Fibroblast of skin of abdomen (primary cell): ENCODE measurements at places on chromosomes 1 and 21.

DNA sequence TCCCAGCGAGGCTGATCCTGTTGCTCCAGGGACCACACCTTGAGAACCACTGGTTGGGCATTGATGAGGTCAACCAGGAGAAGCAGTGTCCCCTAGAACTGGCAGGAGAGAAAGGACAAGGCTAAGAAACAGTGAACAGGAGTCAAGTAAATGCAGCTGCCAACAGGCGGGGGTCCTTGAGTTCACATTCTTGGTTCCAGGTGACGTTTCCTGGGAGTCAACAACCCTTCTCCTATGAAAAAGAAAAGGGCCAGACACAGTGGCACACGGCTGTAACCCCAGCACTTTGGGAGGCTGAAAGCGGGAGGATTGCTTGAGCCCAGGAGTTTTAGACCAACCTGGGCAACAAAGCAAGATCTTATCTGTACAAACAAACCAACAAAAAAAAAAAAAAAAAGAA, 98.3 kb downstream of the KAZN start:
- no peak for DNase-seq

DNA sequence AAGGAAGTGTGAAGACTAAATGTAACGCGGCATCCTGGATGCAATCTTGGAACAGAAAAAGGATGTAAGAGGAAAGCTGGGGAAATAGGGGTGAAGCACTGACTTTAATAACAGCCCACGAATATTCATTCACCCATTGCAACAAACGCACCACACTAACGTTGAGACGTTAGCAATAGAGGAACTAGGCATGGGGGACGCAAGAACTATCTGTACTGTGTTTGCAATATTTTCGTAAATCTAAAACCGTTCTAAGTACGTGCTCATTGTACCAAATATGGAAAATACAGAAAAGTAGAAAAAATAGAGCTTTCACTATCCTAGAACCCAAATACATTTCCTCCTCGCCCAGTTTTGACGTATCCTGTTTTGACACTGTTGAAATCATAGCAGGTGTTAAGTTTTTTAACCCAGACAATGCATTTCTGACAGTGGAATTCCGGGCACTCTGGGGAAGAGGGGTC, 3.9 kb downstream of the LAPTM5 start:
- no peak for DNase-seq

GRCh38 chr1:211843018-211843417, 12.5 kb upstream of the LPGAT1 start:
- no peak for DNase-seq

GRCh38 chr1:165228676-165229075, 127.8 kb downstream of the LMX1A start:
- DNase-seq: no peak
